ENCODE measurements at places on chromosomes 16 and 17. TPM values are rescaled to one million over a fixed set of nuclear protein-coding genes. Genes with fewer than 3 reads are reported as not detected.

DNA sequence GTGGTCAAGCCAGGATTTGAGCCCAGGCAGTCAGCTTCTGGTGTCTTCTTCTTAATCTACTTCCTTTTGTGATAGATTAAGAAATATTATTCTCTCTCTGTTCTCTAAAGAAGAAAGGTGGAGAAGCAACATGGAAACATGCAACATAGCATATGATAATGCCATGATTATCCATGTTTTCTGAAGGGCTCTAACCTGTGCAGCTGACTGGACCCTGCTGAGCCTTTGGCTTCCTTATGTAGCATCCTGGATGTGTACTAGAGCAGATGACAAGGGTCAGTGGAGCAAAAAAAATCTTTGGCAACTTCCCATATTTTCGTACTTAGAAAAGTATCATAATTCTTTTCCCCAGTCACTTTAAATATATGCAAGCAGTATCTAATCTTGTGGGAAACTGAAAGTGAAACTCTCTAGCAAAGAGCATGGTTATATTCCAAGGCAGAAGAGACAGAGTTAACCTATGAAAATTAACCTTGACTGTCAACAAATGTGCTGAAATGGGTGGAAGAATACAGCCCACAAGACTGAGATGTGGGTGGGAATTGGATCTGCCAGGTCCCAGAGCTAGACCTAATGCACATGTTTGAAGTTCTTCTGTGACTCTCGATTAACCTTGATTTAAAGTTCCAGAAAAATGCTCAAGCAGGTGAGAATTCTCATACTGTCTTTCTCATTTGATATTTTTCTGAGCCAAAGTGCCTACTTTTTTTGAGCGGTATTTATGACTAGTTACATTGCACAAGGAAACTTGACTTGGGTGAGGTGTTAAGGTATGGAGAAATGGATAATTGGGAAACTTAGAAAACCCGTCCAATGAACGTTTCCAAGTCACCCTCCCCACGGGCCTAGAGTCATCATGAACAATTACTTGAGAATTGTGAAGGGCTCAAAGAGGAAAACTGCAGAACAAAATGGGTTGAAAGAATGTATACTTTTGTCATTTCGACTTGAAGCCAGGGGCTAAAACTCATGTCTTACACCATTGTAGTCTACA lies 248.6 kb downstream of the FTO start:
- DNase-seq, result no peak

- no peak for DNase-seq
These were observed 4.8 kb downstream of the P2RX1 start for GRCh38 chr17:3911271-3912053.

GRCh38 chr17:74351552-74352210 lies 10.0 kb downstream of the BTBD17 start:
- no peak for DNase-seq

KRT40 gene
- total RNA-seq, result not detected

TP53TG3C gene
- not detected for total RNA-seq

MRPL27 gene
- total RNA-seq, result 72.6 TPM
